ENCODE measurements at places on chromosomes 11 and 22.

GRCh38 chr11:70799386-70799785, 401.1 kb downstream of the CTTN start:
- DNase-seq, result no peak

GRCh38 chr11:69201764-69202370, 46.1 kb downstream of the SMIM38 start:
- no peak for DNase-seq

DNA sequence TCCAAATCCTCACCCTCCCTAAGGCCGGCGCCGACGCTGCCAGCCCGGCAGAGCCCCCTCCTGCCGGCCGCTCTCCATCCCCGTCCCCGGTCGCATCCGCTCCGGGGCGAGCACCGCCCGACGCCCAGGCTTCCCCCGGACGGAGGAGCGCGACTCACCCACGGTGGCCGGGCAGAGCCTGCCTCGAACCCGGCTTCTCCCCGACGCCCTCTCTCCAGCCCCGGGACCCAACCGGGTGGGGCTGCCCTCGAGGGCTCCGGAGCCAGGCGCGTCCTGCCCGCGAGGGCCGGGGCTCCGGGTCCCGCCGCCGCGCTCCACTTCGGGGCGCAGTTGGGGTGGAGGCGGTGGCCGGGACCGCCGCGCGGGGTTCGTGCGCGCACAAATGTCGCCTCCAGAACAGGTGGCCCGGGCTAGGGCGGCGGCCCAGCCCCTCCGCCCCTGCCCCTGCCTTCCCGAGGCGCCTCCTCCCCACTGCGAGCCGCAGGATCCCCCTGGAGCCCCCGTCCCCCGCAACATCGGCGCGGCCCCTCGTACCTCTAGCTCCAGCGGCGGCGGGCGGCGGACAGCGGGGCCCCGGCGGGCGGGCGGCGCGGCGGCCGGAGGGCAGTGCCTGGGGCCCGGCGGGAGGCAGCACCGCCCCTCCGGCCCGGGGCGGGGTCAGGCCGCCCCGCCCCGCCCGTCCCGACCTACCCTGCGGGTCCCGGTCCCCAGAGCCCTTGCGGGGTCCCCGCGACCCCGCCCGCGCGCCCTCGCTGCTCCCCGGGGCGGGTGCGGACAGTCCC, at the start of gene A4GALT:
Gene A4GALT (minus strand): TSS at position 608 of the 782 bp plus-strand sequence. CDS start 26,919 bp downstream, outside the sequence.
- DNase-seq, result no peak

DNA sequence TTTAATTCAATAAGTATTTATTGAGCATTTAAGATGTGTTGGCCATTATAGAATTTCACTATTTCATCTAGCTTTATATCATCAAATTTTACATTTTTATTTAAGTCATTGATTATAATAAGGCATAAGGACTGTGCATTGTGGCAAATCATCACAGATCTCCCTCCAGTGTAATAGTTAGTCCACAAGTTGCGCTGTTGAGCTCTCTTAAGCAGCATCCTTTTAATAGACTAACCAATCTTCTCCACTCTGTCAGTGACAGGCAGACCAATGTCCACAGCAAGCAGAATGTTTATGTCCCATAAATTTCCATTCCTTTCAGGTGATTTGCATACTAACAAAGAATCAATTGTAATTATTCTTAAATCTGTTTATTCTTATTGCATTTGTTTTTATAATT, 595.3 kb upstream of the CCDC90B start:
- no peak for DNase-seq

- no peak for DNase-seq
Observed at GRCh38 chr11:7571640-7572000, 57.8 kb downstream of the PPFIBP2 start.

DNA sequence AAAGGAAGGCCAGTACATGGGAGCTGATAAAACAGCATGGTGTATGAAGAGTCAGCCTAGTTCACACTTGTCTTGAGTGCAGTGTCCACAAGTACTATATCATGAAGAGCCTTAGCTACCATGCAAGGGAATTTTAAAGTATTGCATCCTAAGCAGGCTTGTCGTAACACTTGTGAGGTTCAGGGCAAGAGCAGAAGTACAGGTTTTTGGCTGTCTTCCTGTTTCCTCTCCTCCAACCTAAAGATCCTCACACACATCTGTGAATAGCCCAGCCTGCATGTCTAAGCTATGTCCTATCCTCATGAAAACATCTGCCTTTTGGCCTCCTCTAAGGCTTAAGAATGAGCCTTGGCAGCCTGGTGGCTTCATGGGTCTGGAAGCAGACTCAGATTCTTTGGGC, 34.6 kb upstream of the TMEM123 start:
- no peak for DNase-seq

DNA sequence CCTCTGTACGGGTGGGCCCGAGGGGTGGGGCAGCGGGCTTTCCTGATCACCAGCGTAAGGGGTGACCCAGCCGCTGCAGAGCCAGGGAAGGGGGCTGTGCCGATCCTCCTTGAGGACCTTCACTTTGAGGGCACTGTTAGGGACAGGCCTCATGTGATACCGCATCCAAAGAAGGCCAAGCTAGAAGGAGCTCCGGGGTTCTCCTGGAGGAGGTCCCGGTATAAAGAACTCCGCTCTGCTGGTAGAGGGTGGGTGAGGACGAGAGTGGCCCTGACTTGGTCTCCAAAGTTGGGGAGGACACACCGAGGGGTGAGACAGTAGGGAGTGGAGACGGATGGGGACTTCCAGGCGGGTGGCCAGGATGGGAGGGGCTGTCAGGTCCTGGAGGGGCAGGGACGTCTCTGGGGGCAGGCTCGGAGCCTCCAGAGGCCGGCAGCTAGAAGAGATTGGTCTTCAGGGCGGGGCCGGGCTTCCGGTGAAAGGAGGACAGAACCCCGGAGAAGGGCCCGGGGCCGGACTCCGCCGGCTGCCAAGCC, 4.6 kb downstream of the PHOX2A start:
- no peak for DNase-seq

DNA sequence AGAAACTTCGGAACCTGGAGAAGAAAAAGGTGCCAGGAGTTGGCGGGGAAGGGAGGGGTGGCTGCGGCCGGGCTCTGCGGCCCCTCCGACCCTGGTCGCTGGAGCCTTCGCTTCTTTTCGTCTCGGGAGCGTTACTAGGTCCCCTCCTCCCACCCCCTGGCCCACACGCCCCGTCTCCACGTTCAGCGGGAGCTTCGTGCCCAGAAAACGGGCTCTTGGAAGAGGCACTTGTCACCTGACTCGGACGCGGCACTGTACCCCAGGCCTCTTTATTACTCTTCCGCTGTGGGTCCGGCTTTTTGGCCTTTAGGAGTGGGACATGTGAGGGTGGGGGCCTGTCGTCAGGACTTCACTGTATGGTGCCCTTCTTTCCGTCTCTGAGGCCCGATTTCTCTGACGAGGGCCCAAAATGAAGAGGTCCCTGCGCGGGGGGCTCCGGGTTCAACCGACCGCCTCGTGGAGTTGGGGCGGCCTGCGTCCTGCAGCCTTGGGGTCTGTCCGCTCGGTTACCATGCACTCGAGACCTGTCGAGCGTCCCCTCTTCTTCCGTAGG, 1.2 kb downstream of the CAPRIN1 start:
- peak; percentile 43 for DNase-seq

GRCh38 chr11:130785380-130786116, 130.7 kb downstream of the SNX19 start:
- no peak for DNase-seq

- peak; percentile 56 for DNase-seq
Observed at GRCh38 chr22:46150655-46151477, 540 bp downstream of the PPARA start.

DNA sequence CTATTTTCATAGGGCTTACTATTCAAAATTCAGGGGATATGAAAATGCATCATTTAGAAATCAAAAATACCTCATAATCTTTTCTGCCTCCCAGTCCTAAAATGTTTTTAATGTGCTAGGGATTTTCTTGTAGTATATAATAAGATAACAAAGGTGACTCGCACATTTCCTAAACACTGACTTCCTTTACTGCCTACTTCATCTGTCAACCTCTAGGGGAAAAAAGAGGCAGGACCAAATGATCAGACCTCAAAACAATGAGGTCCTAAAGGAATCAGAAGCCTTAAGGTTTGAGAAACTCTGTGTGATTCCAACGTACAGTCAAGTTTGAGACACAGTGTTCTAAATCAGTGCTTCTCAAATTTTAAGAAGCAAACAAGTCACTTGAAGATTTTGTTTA, 56.1 kb upstream of the POU2AF2 start:
- no peak for DNase-seq

DNA sequence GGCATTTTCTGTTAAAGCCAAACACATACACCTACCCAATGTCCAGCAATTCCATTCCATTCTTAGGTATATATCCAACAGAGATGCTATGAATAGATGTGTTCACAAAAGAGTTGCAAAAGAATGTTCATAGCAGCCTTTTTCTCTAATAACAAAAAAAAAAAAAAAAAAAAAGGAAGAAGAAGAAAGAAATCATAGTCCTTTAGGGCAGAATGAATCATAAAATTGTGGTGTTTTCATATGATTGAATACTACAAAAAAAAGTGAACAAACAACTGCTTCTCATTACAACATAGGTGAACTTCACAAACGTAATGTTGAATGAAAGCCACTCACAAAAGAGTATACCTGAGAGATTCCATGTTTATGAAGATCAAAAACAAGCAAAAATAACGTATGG, 66.8 kb upstream of the GRK3 start:
- DNase-seq, result no peak

DNA sequence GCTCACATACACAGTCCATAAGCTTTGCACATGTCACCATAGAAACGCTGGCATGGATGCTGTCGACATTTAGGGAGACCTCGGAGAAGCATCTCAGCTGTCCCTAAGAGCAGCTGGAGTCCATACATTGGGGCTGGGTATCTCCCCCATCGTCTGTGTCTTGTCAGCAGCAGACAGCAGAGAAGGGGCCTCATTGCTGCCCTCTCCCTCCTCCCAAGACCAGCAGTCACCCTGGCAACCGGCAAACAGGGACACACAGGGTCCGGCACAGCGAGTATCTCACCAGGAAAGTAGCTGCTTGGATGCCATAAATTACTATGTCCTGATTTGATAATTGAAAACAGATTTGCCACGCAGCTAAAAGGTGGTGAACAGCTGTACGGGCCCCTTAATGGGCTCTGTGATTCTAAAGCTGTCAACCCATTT, 84.4 kb downstream of the CD44 start:
- no peak for DNase-seq

- no peak for DNase-seq
Observed at GRCh38 chr22:33564683-33565082, 355.6 kb downstream of the LARGE1 start.
